Activated CD8-positive, alpha-beta memory T cell treated with anti-CD3 and anti-CD28 coated beads for 24 hours (primary cell): ENCODE measurements at places on chromosomes 1 and 21.
A peak's percentile ranks its signal among the peaks of the same experiment; 100 is the strongest.

GRCh38 chr1:201639826-201640225 is 100.9 kb downstream of the NAV1 start:
- no peak for DNase-seq

GRCh38 chr1:231421546-231421970 is 529 bp downstream of the EGLN1 start:
- DNase-seq, result no peak

- DNase-seq, result peak; percentile 35
Measured at GRCh38 chr1:228972576-228972975, 237.3 kb downstream of the RHOU start.

DNA sequence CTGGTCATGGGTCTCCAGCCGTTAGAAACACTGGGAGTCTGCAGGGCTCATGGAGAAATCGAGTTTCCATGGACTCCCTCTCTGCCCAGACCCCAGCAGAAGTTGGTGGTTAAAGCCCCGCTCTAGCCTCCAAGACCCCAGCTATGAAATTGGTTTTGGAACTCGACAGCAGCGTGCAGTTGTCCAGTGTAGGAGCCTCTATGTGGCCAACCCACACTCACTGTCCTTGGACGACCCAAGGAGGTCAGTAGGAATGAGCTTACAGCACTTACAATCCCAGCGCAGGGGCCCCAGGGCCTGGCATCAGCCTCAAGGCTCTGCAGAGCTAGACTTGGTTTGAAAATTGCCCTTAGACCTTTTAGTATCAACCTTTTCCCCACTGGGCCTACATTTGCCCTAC is 3.2 kb upstream of the PRDM16 start:
- DNase-seq, result no peak

- DNase-seq, result no peak
Measured at GRCh38 chr1:31667065-31667785, 22.5 kb upstream of the PEF1 start.

DNA sequence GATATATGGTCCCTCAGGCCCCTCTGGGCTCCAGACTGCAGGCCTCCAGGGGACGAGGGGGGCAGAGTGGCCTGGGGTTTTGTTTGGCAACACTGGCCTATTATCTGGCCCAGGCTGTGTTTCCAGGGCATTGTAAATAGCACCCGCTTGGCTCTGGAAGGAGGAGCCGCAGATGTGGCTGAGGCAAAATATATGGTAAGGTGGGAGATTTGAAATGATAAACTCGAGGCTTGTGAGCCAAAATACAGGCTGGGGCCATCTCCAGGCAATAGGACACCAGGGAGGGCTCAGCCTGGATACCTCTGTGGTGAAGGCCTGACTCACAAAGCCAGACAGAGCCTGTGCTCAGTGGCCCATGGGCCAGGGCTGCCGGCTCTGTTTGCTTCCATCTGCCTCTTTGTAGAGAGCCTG is 14.0 kb downstream of the NAV1 start:
- no peak for DNase-seq

GRCh38 chr1:156176610-156177210 is 17.2 kb upstream of the SLC25A44 start:
- DNase-seq, result no peak

DNA sequence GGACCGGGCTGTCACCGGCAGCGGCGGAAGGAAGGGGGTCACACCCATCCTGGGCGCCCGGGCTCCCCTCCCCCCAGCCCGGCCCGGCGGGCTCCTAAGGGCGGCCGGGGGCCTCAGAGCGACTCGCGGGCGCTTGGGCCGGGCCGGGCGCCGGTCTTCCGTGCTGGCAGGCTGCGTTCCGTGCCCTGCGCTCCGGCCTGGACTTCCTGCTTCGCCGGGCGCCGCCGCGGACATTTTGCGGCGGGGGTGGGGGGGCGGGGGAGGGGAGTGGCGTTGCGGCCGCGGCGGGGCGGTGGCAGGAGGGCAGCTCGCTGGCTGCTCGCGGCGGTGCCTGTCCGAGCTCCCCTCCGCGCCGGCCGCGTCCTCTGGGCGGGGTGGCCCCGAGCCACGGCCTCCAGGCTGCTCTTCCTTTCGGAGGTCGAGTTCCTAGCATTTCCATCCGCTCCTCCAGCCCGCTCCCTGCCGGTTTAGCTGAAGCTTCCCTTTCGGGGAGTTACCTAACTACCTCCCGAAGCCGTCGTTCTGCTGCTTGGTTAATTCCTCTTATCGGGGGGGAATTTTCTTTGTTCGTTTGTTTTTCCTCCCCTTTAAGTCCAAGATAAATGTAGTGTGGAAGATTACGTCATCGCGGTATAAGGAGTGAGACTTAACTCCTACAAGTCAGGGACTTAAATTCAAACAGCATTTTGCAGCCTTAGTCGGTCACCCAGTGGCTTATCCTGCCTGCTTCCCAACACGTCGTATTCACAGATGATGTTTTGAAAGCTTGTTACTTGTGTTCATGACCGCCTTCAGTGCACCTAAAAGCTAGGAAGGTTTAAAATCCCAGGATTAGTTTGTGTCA is 730 bp downstream of the CDC42 start:
- DNase-seq, result peak; percentile 80

- DNase-seq, result no peak
Measured at GRCh38 chr1:17929224-17929623, 174.1 kb downstream of the ACTL8 start.

- no peak for DNase-seq
Measured at GRCh38 chr1:75589637-75590036, 21.3 kb downstream of the SLC44A5 start.

DNA sequence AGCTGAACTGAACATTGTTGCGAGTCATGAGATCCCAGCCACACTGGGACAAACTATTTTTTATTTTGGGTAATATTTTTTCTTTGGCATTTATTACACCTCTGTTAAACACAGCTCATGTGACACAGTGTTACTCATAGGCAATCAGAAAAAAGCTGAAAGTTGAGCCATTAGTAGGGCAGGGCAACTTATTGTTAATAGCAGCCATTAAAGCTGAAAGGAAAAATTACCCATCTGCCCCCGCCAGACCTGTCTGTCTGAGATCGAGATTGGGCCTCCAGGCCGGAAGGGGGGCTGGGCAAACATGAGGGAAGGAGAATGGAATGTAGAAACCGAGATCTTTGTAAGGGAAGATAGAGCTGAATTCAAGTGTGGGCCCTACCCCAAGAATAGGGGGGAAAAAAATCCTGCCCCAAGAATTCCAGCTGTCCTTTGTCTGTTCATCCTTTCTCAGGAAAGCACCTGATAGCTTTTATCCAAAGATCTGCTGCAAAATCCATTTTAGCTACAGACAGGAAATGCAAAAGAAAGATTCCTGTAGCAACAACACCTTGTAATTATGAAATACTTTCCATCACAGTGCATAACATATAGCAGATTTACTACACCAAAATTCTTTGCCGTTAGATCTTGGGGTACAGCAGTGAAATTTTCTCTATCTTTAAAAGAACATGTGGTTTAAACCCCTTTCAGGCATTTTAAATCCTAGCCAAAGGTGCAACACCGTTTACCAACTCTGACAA is 212.8 kb downstream of the PBX1 start:
- no peak for DNase-seq

GRCh38 chr1:219954736-219955421 is 26.5 kb upstream of the SLC30A10 start:
- DNase-seq, result no peak

GRCh38 chr1:8202182-8202905 is 115.6 kb upstream of the SLC45A1 start:
- no peak for DNase-seq

- no peak for DNase-seq
Measured at GRCh38 chr1:3868464-3869006, 11.3 kb downstream of the DFFB start.

DNA sequence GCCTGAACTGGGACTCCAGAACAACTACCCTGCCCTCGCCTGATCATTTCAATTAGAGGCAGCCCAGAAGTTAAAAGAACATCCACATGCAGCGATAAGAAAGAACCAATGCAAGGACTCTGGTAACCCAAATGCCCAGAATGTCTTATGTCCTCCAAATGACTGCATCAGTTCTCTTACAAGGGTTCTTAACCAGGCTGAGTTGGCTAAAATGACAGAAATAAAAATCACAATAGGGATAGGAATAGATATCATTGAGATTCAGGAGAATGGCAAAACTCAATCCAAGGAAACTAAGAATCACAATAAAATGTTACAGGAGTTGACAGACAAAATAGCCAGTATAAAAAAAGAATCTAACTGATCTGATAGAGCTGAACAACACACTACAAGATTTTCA is 80.1 kb upstream of the PTGFR start:
- no peak for DNase-seq

GRCh38 chr1:230754796-230755195 is 7.6 kb downstream of the CAPN9 start:
- DNase-seq, result no peak

DNA sequence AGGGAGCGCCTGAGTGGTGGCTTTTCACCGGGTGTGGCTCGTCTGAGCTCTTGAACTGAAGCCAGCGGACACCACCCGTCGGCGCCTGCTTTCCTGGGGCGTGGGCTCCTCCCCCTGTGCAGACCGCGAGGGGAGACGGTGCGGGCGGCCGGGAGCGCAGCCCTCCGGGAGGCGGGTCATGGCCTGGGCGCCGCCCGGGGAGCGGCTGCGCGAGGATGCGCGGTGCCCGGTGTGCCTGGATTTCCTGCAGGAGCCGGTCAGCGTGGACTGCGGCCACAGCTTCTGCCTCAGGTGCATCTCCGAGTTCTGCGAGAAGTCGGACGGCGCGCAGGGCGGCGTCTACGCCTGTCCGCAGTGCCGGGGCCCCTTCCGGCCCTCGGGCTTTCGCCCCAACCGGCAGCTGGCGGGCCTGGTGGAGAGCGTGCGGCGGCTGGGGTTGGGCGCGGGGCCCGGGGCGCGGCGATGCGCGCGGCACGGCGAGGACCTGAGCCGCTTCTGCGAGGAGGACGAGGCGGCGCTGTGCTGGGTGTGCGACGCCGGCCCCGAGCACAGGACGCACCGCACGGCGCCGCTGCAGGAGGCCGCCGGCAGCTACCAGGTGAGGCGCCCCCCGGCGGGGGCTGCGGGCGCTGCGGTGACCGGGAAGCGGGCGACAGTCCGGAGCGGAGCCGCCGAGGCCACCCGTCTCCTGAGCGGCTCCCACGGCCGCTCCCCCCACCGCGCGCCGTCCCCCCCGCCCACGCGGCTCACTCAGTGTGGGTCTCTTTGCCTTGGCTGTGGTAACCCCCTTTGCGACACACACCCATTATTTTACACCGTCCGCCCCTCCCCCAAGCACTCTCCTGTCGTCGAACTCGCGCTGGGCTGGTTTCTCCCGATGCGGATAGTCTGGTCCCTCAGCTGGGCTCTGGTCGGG is at the start of gene TRIM58:
Gene TRIM58 (plus strand): TSS at position 119 of the 916 bp plus-strand sequence. CDS start 60 bp downstream, at position 179.
- DNase-seq, result peak; percentile 63

DNA sequence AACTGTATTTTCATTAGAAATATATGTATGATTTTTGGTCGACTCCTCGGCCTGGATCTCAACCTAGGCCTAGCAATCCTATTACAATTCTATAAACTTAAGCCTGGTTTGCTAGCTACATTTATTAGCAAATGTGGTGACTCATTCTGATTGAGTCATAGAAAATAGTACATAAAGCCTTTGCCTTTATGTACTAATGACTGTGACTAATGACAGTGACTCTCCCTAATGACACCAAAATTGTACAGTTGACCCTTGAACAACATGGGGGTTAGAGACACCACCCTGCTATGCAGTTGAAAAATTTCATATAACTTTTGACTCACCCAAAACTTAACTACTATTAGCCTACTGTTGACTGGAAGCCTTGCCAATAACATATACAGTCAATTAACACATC is 78.9 kb downstream of the CLEC20A start:
- DNase-seq, result no peak

- no peak for DNase-seq
Measured at GRCh38 chr1:115210302-115210711, 121.0 kb upstream of the TSPAN2 start.

GRCh38 chr21:36203603-36203889 is 46.9 kb downstream of the DOP1B start:
- no peak for DNase-seq

GRCh38 chr1:17404820-17405219 is 32.8 kb downstream of the PADI6 start:
- no peak for DNase-seq

GRCh38 chr1:59814180-59814900 is 409 bp upstream of the HOOK1 start:
- peak; percentile 89 for DNase-seq

- DNase-seq, result no peak
Measured at GRCh38 chr1:20555758-20556120, 3.4 kb downstream of the FAM43B start.

DNA sequence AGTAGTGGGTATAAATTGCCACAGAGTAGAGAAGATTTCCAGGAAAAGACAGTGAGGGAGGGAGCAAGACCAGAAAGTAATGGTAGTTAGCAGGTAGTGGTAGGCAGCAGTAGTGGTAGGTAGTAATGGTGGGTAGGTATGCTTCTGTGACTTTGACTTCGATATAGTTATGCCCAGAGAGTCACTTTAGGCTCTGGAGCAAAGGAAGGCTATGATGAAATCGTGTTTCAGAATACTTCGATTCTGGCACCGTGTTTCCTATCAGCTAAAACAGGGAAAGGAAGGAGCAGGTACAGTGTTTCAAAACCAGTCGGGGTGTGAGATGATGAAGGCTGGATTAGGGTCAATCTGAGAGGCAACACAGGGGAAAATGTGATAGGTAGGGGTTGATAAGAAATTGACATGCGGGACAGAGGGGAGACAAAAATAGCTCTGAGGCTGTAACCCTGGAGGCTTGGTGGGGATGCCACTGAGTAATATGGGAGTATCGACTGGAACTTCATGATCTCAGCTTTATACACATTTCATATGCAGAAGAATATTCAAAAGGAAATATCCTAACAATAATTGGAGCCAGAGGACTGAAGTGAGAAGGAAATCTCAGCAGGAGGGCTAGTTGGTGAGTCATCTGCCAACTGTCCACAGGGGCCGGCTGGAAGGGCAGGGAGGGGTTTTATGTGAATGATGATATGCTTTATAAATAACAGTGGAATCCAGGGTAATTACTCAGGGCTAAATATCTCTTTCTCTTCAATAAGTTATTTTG is 25.2 kb upstream of the TRIM45 start:
- DNase-seq, result no peak

DNA sequence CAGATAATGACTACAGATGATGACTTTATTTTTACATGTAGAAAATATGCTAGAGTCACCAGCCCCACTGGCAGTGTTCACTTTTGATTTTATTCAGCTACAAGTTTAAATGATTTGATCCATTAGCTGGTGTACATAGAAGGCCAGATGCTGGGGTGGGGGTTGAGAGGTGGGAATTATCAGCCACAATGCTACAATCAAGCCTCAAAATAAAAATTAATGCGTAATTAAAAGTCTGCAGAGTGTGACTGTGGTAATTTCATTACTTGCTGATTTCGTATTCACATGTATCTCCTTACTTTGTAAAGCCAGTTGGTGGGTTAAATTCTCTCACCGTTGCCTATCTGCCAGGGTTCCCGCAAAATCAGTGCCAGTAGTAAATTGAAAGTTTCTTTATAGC is 109.3 kb downstream of the GALNT2 start:
- DNase-seq, result peak; percentile 7

DNA sequence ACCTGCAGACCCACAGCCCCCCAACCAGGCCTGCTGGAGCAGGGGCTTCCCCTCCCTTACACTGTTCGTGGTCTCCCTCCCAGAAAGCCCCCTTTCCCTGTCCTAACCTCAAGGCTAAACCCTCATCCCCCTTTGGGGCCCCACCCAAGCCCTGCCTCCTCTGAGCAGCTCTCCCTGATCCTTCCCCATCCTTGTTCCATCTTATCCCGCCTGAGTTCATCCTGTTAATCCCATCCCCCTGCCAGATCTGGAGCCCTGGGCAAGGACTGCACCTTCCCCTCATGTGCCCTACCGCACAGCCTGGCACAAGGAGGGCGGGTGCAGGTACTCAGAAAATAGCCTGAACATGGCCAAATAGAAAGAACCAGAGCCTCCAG is 6.9 kb upstream of the TNNT2 start:
- no peak for DNase-seq

- peak; percentile 53 for DNase-seq
Measured at GRCh38 chr1:235021321-235021720, 107.3 kb downstream of the TOMM20 start.
